ENCODE measurements at places on chromosomes 12 and 14. TPM values are rescaled to one million over a fixed set of nuclear protein-coding genes. Genes with fewer than 3 reads are reported as not detected.

Gene TSPAN19
- total RNA-seq, result 0.58 TPM

Gene WIF1
- total RNA-seq, result 0.76 TPM

Gene TTC9
- 11.1 TPM for total RNA-seq

Gene BTBD6
- 34.7 TPM for total RNA-seq

Gene SELPLG
- total RNA-seq, result 12.3 TPM
